ENCODE measurements at places on chromosomes 3 and 15. TPM values are rescaled to one million over a fixed set of nuclear protein-coding genes. Genes with fewer than 3 reads are reported as not detected.

MESP2 gene
- total RNA-seq, result not detected

SUCLG2 gene
- 32.3 TPM for total RNA-seq

RPN1 gene
- total RNA-seq, result 470 TPM

SLC12A1 gene
- not detected for total RNA-seq

RLBP1 gene
- not detected for total RNA-seq

ALDH1A3 gene
- total RNA-seq, result 53.0 TPM

CGGBP1 gene
- total RNA-seq, result 41.0 TPM

CCR1 gene
- total RNA-seq, result not detected

TGM5 gene
- not detected for total RNA-seq

CHRD gene
- 0.18 TPM for total RNA-seq

PLIN1 gene
- total RNA-seq, result not detected

CLRN1 gene
- total RNA-seq, result not detected

DNASE1L3 gene
- total RNA-seq, result 0.97 TPM

AGTR1 gene
- 3.1 TPM for total RNA-seq

TRPM1 gene
- not detected for total RNA-seq

SOX14 gene
- not detected for total RNA-seq

CLSTN2 gene
- 4.2 TPM for total RNA-seq

CCRL2 gene
- total RNA-seq, result 3.6 TPM

P2RY14 gene
- not detected for total RNA-seq

ROPN1 gene
- total RNA-seq, result not detected

CD200 gene
- total RNA-seq, result 42.0 TPM

STAB1 gene
- total RNA-seq, result 7.1 TPM

MESP1 gene
- 2.3 TPM for total RNA-seq

TEX9 gene
- 0.16 TPM for total RNA-seq

LRRC28 gene
- 19.9 TPM for total RNA-seq

DNAJA4 gene
- 2.9 TPM for total RNA-seq

EBLN2 gene
- 2.1 TPM for total RNA-seq

MOBP gene
- not detected for total RNA-seq

FBXO40 gene
- total RNA-seq, result not detected

EIF4G1 gene
- total RNA-seq, result 333 TPM

SCAANT1 gene
- not detected for total RNA-seq

FBXW12 gene
- not detected for total RNA-seq

APEH gene
- total RNA-seq, result 80.2 TPM

TGM4 gene
- not detected for total RNA-seq

RARRES1 gene
- 13.9 TPM for total RNA-seq

WNT5A gene
- 14.6 TPM for total RNA-seq

Data from cardiac atrium fibroblast (primary cell).